ENCODE measurements at places on chromosomes 6 and 20.

DNA sequence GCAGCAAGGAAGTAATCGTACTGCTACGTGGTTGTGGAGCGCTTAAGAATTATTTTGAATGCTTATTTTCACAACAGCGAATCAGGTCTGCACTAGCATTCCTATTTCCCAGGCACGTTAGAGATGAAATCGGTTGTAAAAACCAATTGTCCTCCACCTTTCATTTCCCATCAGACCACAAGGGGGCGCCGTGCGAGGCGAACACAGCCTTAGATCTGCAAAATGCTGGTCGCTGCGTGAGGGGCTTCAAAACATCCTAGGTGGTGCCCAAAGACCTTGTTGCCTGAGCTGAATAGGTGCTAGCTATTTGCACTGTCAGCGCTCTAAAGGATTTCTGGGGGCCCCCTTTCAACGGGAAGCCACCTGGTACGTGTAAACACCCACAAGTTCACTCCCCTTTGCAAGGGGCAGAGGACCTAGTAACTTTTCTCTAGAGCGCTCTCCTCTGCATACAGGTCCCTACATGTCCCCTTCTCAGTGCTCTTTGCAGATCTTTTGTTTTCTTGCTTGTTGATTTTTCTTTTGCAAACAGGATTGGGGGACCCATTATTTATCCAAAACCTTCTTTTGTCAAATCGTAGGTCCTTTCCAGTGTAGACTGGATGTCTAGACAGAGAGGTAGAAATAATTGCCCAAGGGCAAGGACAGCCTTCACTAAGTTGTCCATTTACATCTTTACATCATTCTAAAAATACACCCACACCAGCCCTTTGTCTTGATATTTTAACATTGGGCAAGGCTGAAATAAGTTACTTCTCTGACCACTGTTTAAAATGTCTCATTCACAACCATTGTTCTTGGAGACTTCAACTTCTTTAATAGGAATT, 59.8 kb downstream of the NEDD9 start:
- DNase-seq = peak; percentile 77

DNA sequence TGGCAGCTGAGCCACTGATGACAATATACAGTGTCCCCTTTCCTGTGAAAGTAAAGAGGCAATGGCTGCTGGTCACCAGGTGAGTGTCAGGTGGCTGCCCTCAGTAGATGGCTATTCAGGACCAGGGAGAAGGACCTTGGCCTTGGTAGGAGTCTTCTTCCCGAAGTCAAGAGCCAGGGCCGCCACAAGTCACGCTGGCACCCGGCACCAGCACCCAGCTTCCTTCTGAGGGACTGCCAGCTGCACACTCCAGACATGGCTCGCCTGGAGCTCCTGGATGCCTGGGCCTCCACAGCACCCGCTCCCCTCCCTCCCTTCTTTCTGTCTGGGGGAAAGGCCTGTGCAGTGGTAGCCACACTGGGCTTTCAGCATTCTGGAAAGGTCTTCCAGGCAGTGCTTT, 126.9 kb downstream of the TMEM242 start:
- no peak for DNase-seq

DNA sequence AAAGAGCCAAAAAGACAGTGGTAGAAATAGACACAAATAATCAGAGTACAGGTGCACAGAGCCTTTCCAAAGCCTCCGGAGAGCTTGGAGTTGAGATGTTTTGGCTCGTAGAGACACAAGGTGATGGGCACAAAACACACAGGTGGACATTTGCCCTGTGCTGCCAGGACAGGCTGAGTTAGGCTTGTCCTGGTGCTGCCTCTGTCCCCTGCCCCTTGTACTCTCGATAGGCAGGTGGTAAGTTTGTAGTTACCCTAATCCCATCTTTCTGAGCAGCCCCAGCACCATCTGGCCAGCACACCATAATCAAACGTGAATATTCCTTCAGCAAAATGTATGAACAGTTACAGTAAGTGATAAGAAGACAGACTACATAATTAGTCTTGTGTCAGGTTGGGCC, 95.5 kb downstream of the FOXC1 start:
- no peak for DNase-seq

DNA sequence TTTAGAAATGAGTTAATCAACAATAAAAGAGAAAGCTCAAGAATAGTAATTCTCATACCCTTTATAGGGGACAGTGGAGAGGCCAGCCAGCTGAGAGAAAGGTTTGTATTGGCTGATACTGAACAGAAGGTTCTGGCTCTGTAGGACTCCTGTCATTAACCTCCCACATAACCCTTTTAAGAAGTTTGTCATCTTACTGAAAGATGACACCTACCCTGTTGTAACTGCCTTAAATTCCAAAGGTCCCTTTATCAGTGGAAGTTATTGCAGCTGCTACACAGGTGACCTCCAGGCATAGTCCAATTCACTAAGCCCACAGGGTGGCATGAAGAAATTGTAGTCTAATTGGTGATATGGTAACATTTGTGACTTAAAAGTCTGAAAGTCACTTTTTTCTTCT, 790.1 kb downstream of the TENT5A start:
- no peak for DNase-seq

DNA sequence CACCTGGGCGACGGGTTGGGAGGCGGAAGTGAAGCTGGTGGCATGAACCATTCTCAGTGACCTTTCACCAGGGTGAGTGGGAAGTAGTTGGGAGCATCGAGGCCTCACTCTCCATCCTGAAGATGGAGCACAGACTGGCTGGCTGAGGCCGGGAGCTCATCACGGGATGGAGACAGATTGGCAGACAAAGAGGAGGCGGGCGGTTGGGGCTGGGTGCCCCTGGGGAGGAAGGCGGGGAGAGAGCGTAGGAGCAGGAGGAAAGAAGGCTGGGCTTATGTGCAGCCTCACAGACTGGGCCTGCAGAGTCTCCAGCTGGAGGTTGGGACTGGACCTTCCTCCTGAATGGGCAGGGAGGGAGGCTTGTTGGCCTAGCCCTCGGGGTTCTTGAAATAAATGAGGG, 44.2 kb upstream of the SCRT2 start:
- no peak for DNase-seq

DNA sequence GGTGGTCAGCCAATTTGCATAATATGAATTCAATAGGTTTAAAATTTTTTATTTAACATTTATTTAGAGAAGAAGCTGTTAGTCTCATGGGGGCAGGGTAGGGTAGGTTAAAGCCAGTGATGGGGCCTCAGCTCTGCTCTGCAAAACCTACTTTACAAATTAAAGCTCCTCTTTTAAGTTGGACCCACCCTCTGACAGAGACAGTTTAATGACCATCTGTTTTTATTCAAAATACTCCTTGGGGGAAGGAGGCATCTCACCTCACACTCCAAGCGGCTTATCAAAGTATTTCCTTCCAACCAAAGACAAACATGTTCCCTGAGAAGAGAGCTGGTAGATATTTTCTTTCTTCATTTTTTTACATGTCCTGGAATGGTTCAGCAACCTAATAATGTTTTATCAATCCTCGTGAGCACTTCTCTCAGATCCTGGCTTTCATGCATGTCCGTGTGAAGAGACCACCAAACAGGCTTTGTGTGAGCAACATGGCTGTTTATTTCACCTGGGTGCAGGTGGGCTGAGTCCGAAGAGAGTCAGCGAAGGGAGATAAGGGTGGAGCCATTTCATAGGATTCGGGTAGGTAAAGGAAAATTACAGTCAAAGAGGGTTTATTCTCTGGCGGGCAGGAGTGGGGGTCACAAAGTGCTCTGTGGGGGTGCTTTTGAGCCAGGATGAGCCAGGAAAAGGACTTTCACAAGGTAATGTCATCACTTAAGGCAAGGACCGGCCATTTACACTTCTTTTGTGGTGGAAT, 184.7 kb downstream of the GJA1 start:
- no peak for DNase-seq

DNA sequence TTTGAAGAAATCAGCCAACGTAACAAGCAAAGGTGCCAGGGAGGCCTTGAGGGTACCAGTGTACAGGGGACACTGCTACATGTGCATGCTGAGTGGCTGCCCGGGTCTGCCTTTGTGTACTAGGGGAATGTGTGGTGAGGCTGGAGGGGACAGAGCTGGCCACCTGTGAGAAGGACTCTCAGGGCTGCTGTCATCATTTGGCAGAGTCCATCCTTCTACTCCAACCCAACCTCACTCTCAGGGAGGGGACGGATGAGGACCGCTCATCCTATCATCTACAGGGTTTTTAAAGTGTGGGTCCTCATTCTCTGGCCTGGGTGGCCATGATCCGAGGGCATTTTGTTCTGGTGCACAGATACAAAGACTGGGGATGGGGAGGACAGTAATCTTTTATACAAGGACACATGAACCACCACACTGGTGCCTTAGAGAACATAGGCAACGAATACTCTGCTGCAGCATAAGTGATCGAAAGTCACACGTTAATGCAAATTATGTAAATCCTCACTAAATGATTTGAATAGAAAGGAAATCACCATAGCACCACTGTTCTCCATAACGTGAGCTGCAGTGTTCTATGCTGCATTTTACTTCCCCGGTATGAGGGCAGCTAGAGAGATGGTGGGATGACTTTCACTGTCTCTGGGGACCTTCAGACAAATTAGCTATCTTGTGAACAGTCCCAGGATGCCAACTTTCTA, 181.4 kb downstream of the GMPR start:
- no peak for DNase-seq

All from activated naive CD4-positive, alpha-beta T cell treated with Interleukin-2 at 50 U/mL for 16 hours (primary cell).